ENCODE measurements at places on chromosomes 5 and 9.

GRCh38 chr9:78510035-78510434, 213.1 kb downstream of the PSAT1 start:
- no peak for DNase-seq

DNA sequence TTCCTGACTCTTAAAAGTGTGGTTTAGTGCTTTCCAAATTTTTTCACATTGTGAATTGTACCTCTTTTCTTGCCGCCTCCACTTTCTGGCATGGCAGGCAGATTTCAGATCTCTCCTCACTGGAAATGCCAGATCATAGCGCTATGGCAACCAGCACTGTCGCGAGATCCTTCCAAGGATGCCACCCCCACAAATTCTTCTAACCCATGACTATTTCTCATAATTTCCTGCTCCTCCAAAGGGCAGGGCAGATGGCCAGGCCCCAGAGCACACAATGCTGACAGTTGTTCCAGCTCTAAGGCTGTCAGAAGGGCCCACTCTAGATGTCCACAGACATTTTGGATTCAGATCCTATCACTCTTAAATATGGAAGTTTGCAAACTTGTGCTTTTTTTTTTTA, 446.2 kb upstream of the RIOK2 start:
- no peak for DNase-seq

DNA sequence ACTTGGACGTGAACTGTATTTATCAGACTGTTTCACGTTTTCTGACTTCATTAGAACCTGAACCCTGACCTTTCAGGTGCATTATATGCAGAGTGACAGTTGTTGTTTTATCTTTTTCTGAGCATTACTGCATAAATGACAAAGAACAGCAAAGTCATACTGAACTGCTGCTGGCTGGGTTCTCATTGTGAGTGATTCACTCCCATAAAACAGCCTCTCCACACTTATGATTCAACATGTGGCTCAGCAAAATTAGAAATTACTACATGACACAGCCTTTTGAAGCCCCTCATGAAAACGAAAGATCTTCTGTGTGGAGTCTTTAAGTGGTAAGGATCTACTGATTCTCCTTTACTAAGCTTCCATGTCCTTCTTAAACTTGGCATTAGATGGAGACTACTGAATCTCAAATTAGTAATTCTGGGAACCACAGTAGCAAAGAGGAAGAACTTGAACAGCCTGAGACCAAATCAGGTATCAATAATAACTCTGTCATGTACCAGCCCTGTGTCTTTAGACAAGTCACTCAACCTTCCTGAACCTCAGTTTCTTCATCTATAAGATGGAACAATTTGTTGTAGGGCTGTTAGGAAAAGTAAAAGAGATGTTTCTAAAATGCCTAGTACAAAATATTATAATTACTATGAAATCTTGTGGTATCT, 172.3 kb upstream of the GNA14 start:
- DNase-seq, result no peak

- DNase-seq, result no peak
Observed at GRCh38 chr5:167402671-167403070, 888.8 kb upstream of the WWC1 start.

GRCh38 chr9:14532456-14533115, 160.6 kb downstream of the ZDHHC21 start:
- no peak for DNase-seq

DNA sequence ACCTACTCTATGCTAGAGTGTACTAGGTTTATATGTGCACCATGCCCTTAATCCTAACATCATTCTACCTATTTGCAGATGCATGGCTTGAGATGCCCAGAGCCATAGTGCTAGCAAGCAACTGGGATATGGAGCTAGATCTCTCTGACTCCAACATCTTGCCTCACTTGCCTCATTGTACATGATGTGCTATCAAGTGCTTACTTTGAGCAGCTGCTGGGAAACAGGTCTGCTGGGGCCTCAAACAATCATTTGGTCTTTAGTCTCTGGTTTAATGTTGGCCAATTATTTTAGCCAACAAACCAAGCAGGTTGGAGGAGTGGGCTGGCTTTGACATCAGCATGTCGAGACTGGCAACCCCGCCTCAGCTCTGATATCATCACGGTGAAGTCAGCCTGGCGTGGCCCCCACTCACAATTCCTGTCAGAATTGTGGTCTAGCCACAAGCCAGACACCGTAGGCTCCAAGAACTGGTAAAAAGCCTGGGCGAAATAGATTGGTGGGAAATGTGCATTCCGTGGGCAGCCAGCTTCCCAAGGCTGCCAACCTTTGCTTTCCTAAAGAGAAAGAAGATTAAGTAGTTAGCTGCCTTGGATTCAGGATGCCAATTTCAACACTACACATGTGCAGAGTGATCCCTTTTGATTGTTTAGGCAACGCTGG, 21.1 kb upstream of the GAS1 start:
- no peak for DNase-seq
